ENCODE measurements at places on chromosomes 1 and 21.

DNA sequence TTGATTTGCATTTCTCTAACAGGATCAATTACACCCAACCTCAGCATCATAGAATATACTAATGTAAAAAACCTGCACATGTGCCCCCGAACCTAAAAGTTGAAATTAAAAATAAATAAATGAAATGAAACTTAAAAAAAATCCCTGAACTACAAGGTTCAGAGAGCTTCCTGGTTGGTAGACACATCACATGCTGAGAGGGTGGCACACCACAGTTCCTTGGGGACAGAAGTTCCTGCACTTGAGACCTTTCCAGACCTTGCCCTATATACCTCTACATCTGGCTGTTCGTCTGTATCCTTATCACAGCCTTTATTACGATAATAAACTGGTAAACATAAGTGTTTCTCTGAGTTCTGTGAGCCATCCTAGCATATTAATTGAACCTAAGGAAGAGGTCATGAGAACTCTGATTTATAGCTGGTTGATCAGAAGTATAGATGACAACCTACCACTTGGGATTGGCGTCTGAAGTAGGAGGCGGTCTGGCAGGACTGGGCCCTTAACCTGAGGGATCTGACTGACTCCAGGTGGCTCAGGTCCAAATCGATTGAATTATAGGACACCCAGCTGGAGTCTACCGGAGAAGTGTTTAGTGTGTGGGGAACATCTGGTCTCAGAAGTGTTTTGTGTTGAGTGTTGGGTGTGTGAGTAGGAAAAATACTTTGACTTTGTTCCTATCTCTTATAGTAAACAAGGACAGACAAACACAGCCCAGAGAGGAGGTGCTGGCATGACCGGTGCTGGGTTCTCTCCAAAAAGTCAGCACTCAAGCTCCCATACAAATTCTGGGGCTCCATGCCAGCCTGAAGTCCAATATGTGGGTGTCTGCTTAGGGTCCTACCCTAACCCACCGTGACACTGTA, 19.0 kb downstream of the C1orf115 start:
- DNase-seq, result no peak

DNA sequence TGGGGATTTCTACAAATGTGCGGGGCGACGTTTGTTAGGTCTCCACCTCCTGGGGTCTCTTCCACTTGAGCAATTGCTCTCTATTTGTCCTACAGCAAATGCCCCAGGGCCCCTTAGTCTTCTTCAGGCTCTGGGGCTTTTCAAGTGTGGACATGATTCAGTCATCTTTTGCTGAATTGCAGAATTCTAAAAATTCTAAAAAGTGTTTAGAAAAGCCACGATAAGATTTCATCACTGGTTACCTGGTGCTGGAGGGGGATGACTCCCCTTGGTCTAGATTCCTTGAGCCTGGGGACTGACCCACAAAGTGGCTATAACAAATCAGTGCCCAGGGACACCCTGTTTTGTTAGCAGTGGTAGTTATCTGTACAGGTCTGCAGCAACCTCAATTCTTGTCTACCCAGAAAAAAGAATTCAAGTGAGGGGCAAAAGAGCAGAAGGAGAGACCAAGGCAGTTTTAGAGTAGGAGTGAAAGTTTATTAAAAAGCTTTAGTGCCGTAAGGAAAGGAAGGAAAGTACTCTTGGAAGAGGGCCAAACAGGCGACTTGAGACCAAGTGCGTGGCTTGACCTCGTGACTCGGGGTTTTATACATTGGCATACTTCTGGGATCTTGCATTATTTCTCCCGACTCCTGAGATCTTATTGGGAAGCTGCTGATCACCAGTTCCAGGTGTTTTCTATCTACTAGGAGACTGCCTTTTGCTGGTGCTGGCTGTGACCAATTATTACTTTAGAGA, 25.2 kb downstream of the PROK1 start:
- no peak for DNase-seq

- DNase-seq, result peak; percentile 29
Observed at GRCh38 chr1:9822897-9823692, 670 bp downstream of the CLSTN1 start.

GRCh38 chr1:88800382-88801051, 90.8 kb downstream of the GTF2B start:
- peak; percentile 33 for DNase-seq

DNA sequence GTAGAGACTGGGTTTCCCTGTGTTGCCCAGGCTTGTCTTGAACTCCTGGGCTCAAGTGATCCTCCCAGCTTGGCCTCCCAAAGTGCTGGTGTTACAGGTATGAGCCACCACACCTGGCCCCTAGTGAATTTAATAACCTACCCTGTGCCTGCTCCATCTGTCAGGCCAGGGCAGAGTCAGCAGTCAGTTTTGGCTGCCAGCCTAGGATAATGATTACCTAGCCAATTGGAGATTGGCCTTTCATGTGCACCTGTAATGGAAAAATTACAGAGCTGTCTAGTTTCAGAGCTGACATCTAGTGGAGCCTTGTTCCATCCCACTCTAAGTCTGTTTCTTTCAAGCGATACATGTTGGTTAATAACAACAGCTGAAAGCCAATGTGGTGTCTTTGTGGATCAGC, 92.0 kb downstream of the DIRAS3 start:
- DNase-seq, result no peak

DNA sequence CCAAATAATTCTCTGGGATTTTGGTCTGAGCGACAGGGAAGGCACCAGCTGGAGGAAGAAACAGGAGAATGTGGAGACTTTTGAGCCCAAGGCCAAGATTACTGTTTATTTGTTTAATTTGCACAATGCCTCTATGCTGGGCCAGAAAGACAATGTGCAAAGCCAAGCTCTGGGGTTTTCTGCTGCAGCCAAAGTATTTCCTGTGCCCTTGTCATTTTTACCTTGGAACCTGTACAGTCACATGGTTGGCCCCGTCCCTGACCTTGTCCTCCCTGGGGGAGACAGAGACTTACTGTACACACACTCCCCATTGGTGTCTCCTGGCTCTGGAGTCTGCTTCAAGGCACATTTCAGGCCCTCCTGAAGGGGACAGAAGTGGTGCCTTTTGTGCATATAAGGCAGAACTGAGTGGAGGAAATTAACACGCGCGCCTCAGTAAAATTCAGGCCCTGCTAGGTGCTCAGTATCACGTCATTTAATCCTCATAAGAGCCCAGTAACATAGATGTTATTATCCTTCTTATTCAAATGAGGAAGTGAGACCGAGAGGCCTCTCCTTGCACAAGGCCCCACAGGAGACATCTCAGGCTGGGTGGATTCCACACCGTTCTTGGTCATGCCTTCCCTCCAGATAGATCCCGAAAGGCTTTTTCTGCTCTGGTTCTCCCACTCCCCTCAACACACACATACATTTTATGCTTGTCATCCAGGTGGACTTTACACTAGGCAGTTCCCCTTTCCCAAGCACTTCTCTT, 21.1 kb downstream of the C1orf115 start:
- no peak for DNase-seq

DNA sequence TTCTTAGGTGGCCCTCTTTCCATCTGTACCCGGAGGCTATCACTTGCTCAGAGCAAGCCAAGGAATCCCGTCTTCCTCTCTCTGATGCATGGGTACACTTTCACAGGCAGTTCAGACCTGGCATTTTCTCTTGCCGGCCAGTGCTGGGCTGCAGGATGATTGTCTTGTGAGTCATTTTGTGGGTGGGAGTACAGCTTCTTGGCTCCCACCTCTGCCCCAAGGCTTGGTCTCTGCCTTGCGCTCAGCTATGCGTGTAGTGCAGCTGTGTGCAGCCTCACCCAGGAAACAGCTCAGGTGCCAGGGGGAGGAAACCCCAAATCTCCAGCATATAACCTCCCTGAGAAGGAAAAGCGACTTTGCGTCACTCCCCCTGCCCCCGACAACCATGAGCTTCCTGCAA, 3.9 kb upstream of the AJAP1 start:
- no peak for DNase-seq

GRCh38 chr1:89870998-89871397, 50.2 kb downstream of the LRRC8D start:
- no peak for DNase-seq

DNA sequence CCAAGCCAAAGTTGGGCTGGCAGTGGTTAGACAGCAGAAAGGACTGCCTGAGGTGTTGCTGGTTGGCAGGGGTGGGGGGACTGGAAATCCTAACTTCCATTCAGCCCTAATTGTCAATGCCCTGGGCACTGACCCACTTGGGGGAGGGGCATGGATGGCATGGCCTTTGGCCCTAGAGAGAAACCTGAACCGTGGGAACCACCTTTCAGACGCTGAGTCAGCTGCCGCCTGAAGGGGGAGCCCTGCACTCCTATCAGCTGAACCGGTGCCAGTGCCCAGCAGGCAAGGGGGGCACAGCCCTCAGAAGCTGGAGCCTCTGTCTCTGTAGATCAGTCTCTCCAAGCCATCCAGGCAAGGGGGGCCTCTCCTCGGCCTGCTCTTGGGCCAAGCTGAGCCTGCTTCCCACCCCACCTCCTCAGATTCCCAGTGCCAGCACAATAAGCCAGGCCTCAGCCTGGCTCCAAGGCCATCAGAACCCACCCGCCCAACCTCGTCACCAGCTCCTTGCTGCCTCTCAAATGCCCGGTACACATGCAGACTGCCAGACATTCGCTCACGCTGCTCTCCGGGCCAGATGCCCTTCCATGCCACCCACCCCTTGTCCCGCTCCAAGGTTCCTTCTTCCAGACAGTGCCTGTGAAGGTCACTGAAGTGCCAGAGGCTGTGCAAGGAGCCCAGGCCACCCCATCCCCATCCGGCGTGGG, 11.6 kb downstream of the TINAGL1 start:
- DNase-seq, result peak; percentile 65

DNA sequence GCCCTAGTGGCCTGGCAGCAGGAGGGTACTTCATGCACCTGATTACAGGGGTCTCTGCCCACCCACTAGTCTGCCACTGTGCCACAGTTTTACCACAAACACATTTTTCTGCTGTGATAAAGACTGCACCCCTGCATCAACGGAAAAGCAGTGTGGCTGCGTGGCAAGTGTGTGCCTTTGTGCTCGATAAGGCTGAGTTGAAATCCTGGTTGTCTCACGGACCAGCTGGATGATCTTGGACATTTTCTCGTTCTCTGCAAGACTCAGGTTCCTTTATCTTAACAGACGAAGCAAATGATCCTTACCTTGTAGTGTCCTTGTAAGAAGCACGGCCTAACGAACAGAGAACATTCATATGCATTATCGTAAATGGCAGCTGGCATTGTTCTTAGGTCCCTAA, 10.2 kb downstream of the GRHL3 start:
- no peak for DNase-seq

- peak; percentile 81 for DNase-seq
Observed at GRCh38 chr1:15760520-15761211, 2.1 kb downstream of the FBLIM1 start.

DNA sequence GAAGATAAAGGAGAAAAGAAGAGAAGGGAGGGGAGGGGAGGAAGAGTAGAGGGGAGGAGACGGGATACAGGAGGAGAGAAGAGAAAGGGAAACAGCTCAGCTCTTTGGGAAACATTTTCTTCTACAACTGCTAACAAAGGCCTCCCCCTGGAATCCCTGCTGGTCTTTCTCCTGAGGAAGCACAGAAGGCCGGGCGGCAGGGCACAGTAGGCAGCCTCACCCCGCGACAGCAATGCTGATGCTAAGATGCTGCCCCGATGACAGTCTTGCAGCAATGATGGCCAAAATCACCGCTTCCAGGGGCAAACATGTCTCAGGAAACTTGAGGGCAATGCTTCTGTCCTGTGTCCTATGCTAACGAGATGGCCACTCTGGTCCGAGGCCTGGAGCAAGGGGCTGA, 5.2 kb downstream of the KIAA2013 start:
- no peak for DNase-seq

DNA sequence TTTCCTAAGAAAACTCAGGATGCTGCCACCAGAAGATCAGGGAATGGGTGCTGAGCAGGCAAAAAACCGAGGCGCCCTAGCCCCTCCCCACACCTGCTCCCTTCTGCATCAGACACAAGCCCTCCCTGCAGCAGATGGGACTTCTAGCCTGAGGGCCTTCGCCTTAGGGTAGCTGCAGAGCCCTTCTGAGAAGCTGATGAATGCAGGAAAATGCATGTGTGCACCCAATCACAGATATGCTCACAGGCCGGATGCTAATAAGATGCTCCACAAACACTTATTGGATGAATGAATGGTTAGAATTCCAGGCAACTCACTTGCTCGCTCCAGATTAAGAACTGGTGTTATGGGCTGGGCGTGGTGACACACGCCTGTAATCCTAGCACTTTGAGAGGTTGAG, 6.8 kb upstream of the C1orf210 start:
- DNase-seq, result no peak

- DNase-seq, result no peak
Observed at GRCh38 chr1:188350104-188350503, 1521.4 kb downstream of the PLA2G4A start.

GRCh38 chr1:41454406-41454805, 30.1 kb downstream of the EDN2 start:
- peak; percentile 47 for DNase-seq

- DNase-seq, result no peak
Observed at GRCh38 chr1:183816110-183816509, 11.2 kb downstream of the RGL1 start.

DNA sequence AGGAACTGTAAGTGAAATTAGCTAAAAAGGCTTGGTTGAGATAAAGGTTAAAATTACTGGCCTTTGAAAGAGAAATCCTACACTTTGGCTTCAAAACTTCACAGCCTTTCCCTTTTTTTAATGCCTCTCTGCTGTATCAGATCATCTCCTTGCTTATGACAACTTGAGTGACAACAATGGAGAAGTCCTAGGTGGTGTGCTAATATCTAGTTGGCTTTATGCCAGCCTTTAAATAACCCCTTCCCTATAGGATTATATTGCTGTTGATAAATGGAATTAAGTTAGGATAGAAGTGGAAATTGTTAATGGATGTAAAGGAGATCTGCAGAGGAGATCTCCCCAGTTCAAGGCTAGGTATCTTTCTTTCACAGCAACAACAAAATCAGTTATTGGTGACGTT, 130.2 kb upstream of the ATP1B1 start:
- no peak for DNase-seq

GRCh38 chr1:25631750-25632485, 15.3 kb downstream of the MAN1C1 start:
- DNase-seq, result no peak

DNA sequence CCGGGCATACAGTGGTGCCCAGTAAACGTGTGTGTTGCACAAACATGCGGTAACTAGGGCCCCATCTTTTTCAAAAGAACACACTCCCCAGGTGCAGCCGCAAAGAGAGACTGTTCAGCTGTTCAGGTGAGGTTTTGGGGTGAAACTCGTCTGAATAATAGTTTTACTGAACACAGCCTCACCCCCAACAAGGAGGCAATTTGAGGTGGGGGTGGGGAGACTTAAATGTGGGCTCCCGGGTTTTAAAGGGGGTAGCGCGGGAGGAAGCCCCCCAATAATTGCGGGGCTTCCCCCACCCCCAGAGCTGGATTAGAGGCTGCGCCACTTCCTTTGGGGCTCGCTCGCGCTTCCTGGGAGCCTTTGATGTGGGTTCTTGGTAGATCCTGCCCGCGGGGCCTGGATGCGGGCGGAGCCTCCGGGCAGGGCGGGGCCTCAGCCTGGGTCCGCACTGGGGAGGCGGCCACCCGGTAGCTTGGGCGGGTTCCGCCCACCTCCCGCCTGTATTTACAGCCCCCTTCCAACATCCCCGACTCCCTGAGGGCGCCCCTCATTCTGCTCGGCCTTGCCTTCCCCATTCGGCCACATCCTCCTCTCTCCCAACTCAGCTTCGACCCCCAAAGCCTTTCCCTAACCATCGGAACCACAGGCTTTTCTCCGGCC, 6.4 kb upstream of the EPHA2 start:
- DNase-seq, result no peak
